NCI-H774 (cell line): ENCODE measurements at places on chromosomes 13 and 19.
A peak's percentile ranks its signal among the peaks of the same experiment; 100 is the strongest.

DNA sequence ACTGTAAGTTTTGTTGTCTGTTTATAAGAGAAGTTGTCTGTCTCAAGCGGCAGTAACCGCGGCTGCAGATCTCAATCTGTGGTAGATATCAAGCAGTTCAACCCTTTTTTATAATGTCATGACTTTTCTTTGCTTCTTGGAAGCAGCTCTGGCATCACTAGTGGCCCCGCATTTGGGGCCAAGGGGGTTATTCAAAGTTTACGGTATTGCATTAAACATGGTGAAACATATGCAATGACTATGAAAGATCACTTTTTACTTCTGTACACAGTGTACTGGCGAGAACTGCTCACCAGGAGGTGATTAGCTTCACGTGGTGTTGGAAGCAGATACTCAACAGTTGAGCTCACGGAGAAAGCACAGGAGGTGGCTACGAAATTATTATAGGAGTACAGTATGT, 4.6 kb upstream of the FFAR3 start:
- no peak for DNase-seq

- no peak for DNase-seq
These were observed 36.8 kb upstream of the ALOX5AP start for GRCh38 chr13:30698488-30699005.

- no peak for DNase-seq
These were observed 6.8 kb downstream of the ATP8A2 start for GRCh38 chr13:25378528-25378927.

- no peak for DNase-seq
These were observed 25.4 kb downstream of the SLC25A15 start for GRCh38 chr13:40814803-40815202.

GRCh38 chr13:98500963-98501421, 75.9 kb downstream of the STK24 start:
- no peak for DNase-seq

DNA sequence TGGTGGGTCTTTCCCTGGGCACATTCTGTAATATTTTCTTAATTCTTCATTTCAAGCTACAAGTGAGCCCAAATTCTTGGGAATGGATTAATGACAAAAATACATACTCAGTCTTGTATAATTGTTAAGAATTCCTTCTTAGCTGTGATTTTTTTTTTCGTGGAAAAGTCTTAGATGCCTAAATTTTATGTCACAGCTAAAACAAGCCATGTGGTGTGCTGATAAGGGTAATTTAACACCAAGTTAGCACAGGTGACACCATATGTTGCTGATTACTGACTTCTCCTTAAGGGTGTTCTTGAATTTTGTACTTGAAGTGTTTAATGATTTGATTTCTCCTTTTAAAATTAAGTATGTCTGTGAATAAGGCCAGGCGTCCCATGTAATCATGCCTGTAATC, 29.3 kb downstream of the WDFY2 start:
- no peak for DNase-seq

GRCh38 chr19:7582446-7582845, 13.2 kb upstream of the CAMSAP3 start:
- no peak for DNase-seq

DNA sequence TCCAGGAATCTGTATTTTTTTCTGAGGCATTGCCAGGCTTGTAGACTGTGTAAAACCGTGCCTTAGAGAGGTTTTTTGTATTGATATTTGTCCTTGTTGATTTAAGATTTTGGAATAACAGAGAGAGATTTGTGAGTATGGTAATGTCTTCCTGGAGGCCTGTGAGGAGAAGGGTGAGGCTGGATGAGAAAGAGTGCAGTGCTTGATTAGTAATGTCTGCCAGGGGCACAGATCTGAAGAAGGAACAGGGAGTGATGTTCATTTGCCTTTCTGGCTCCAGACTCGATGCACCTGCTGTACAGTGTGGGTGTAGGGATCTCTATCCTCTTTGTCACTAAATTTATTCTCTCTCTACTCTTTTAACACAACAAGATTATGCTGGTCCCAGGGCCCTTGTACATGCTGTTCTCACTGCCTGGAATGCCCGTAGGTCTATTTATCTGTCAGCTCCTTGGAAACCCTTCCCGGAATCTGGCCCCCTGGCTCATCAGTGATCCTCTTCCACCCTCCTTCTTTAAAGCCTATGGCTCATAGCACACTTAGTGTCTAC, 4.2 kb downstream of the FIZ1 start:
- no peak for DNase-seq

GRCh38 chr13:111344471-111345191, 24.2 kb downstream of the TEX29 start:
- peak; percentile 66 for DNase-seq

GRCh38 chr19:341386-342127, 3.0 kb downstream of the MIER2 start:
- DNase-seq = no peak

DNA sequence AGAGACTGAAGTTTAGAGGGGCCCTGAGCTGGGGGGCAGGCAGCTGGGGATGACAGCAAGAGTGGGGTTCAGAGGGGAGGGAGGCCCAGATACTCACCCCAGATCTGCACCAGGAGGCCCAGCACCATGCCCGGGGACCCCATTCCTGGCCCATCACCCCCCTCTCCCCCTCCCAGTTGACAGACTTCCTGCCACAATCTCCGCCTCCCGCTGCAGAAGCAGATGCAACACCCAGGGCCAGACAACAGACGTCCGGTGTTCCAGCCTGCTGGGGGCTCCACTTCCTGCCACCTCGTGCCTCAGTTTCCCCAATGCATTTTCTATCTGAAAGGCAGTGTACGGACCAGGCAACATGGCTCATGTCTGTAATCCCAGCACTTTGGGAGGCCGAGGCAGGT, at the start of gene TMIGD2:
Gene TMIGD2 (minus strand): TSS at position 147 of the 398 bp plus-strand sequence. CDS start 4 bp downstream, at position 143.
- DNase-seq = no peak

DNA sequence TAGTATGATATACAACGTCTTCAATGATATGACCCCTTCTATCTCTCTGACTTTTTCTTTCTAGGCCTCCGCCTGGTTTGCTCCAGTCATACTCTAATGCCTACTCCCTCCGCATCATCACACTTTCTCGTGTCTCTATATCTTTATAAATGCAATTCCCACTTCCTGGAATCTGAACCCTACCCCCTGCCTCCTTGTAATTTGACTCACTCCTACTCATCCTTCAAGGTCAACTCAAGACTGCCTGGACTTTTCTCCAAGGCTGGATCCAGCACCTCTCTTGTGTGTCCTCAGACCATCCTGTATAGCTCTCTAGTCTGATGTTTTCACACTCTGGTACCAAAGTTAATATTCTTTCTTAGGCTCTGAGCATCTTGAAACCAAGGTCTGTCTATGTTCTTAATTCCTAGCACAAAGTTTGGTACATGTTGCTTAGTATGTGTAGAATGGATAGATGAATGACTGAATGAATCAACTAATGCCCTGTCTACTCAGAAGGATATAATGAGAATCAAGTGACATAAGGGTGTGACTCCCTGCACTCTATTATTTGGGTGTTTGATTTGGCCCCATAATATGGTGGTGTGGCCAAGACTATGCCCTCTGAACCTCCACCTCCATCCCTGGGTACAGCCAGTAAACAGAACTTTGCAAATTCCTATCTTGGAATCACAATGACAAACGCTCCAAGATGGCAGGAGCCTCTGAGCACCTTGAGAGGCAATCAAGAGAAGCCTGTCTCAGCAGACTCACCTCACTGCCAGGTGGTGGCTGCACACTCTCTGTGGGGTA, 74.3 kb upstream of the SERP2 start:
- DNase-seq = no peak

GRCh38 chr13:90156390-90156789, 1191.1 kb upstream of the MIR17HG start:
- no peak for DNase-seq

DNA sequence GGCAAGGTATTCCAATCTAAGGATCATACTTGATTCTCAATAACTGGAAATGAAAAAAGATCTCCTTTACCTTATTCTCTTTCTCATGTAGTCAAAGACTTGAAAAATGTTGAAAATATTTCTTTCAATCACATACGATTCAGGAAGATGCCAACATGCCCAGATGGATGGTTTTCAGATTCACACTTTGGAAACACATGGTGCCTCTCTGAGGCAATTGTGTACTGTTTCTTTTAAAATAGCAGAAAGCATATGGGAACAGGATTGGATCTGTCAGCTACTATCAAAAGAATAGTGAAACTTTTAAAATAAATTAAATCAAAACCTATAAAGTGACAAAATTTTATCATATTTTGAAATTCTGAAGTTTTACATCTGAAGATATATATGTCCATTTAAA, 222.4 kb downstream of the SPRY2 start:
- DNase-seq = no peak

DNA sequence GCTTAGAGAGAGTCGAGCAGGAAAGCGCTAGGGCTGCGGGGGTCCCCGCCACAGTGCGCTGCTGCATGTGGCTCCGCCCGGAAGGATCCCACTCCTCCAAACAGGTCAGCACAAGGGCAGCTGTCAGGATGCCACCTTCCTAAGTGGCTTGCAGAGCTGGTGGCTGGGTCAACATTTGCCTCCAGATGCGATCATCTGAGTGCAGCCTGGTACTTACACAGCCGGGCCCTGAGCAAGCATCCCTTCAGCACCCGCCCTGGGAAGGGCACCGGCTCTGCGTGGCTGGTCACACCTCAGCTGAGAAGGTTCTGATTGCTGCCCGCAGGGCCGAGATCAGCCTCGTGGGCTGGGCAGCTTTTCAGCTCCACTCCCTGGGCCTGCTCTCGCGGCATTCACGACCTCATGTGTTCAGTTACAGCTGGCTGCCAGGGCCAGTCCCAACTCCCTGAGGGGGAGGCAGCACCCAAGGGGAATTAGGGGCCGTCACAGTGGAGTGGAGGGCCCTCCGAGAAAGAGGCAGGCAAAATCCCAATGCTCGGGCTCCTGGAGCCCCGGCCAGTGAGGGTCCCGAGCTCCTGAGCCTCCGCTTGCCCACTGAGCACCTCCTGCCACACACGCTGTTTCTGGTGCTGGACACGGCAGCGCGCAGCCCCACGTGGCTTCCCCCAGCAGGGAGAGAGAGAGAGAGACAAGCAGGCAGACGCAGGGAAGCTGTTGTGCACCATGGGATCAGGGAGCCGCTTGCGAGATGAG, 26.8 kb downstream of the AP1M1 start:
- DNase-seq = no peak

DNA sequence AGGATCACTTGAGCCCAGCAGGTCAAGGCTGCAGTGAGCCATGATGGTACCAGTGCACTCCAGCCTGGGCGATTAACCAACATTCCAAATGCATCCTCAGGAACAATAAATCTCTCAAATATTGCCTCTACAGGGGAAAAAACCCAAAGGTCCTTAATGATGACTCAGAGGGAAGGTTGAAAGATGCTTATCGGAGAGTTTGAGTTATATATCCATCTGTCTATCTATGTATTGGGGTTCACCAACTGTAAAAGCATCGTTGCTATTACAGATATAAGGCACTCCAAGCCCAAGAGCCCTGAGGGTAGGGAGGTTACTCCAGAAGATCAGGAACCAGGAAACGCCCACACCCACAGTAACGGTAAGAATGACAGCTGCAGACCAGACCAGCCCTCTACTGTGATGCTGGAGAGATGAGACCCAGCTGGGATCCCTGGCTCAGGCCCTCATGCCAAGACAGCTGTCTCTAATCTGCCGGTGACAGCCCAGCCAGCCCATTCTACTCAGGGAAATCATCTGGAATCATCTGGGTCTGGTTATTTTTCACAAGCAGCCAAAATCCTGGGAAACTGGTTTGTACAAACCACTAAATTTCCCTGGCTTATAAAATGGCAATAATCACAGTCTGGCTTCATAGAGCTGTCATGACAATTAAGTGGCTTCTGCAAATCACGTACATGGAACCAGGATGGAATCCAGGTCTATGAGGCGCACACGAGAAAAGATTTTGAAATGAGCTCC, 23.8 kb downstream of the TEX101 start:
- no peak for DNase-seq
